Activated T-helper 1 cell treated with Interleukin-2 at 50 U/mL for 16 hours (primary cell): ENCODE measurements at places on chromosomes 3 and 15.

GRCh38 chr15:40550341-40551037 lies 14.4 kb downstream of the CCDC32 start:
- no peak for DNase-seq

DNA sequence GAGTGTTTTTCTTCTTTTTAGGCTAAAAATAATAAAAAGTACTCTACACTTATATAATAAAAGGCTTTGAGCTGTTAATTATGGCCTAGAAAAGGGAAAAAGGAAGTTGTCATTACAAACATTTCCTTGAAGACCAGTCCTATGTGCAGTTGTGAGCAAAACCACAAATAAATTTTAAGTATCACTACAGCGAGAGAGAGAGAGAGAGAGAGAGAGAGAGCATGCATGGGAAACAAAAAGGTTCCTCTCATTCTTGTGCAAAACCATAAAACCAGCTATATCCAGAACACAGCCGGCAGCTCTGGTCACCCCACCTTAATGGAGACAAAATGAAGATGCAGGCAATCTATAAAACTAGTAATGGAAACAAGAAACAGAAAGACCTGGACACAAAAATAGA lies 33.6 kb downstream of the HEG1 start:
- no peak for DNase-seq

GRCh38 chr3:197394464-197395321 lies 96.3 kb upstream of the DLG1 start:
- peak; percentile 3 for DNase-seq

- DNase-seq = no peak
Measured at GRCh38 chr3:158094235-158095110, 11.7 kb downstream of the SHOX2 start.

GRCh38 chr15:91967935-91968606 lies 114.6 kb downstream of the SLCO3A1 start:
- no peak for DNase-seq

- no peak for DNase-seq
Measured at GRCh38 chr3:9067352-9067975, 104.2 kb upstream of the RAD18 start.

DNA sequence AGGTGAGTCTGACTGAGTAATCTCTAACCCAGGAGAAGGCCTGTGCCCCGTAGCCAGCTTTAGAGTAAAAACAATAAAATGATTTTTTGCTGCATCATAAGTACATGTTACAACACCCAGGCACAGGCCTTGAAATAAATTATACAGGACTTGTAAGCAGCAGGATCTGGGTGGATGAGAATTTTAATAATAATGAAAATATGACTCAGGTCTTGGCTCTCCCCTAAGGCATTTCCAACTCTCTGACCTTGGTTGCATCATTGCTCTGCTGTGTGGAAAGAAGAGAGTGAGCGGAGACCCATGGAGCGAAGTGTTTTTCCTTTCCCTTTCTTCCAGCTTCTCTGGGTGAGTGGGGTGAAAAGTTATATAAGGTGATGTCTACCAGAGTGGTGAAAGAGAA lies 44.6 kb downstream of the EOMES start:
- no peak for DNase-seq

DNA sequence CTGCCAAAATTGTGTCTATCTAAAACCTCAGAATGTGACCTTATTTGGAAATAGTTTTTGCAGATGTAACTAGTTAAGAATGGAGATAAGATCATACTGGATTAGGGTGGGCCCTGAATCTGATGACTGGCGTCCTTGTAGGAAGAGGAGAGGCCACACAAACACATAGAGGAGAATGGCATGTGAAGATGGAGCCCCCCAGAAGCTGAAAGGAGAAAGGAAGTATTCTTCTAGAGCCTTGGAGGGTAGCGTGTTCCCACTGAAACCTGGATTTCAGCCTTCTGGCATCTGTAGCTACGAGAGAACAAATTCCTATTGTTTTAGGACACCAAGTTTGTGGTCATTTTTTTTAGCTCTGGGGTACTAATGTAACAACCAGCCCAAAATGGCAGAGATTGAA lies 423.0 kb upstream of the TPM1 start:
- DNase-seq = no peak
